ENCODE measurements at places on chromosomes 5 and 9.
A peak's percentile ranks its signal among the peaks of the same experiment; 100 is the strongest.

DNA sequence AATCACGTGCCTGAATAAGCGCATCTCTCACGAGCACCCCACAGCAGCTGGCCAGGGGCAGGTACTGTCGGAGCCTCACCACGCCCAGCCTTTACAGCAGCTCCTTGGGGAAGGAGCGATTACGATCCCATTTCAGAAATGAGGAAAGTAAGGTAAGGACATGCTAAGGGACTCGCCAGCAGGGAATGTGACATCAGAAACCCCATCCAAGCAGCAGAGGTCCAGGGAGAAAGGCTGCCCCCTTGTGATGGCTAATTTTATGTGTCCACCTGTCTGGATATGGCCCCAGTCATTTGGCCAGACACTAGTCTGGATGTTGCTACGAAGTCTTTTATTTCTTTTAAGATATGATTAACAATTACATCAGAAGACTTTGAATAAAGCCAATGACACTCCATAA is 77.3 kb downstream of the UBE2QL1 start:
- no peak for DNase-seq

DNA sequence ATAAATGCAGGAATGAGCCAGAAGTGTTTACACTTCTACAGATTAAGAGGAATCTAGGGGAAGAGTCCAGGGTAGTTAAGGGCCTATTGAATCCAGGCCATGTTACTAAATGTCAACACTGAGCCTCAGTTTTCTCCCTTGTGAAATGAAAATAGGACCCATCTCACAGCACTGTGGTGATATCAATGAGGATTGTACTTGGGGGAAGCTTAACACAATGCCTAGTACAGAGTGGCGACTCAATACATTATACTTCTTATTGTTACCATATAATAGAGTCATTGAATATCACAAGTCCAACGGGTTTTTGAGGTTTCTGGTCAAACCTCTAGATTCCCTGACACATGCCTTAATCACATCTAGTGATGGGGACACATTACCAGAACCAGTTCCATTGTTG is 4.6 kb downstream of the TRUB2 start:
- DNase-seq, result no peak

GRCh38 chr9:132547436-132547835 is 35.0 kb upstream of the BARHL1 start:
- no peak for DNase-seq

DNA sequence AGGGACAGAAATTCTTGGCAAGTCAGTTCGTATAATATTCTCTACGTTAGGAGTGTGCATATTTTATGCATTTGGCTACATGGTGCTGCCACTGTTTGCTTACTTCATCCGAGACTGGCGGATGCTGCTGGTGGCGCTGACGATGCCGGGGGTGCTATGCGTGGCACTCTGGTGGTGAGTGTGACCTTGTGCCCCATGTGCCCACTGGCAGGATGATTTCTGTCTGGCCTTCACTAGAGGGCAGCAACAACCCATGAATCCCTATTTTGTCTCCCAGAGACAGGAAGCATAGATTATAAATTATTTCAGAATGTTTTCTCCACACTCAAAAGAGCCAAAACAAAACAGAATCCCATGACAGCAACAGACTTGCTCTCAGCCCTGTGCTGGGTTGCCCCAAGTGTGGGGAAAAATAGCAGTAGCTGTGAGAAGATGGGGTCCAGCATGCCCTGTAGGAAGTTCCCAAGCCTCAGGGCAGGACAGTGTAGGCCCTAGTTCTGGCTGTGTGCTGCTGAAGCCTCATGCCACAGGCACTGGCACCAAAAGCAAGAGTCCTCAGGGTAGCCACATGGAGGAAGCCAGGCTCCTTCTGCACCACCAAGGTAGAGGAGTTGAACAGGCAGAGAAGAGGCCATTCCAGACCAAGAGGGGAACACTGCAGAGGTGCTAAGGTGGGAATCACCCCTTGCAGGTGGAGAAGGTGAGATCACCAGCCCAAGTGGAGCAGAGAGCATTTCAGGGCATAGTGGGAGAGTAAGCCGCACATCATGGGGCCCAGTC is 16.0 kb downstream of the SLC22A5 start:
- DNase-seq, result peak; percentile 30

DNA sequence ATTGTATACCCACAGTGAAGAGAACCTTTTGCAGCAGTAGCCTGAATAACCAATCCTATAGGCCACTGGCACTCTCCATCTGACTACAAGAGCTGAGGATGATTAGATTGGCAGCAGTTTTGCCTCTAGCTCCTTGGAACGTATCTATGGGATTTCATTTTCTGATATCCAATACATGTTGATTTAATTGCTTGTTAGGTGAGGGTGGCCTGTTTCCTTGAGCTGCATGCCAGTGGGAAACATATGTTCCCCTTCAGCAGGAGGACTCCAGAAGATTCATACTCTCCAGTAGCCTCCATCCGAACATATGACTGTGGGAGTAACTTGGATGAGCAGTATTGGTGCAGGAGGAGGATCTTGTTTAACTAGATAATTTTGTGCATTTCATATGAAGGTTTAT is 51.5 kb downstream of the GCNT1 start:
- no peak for DNase-seq

Measured in nucleus accumbens (tissue), 56 donors.